EH (cell line): ENCODE measurements at places on chromosomes 1 and 21.
A peak's percentile ranks its signal among the peaks of the same experiment; 100 is the strongest.

DNA sequence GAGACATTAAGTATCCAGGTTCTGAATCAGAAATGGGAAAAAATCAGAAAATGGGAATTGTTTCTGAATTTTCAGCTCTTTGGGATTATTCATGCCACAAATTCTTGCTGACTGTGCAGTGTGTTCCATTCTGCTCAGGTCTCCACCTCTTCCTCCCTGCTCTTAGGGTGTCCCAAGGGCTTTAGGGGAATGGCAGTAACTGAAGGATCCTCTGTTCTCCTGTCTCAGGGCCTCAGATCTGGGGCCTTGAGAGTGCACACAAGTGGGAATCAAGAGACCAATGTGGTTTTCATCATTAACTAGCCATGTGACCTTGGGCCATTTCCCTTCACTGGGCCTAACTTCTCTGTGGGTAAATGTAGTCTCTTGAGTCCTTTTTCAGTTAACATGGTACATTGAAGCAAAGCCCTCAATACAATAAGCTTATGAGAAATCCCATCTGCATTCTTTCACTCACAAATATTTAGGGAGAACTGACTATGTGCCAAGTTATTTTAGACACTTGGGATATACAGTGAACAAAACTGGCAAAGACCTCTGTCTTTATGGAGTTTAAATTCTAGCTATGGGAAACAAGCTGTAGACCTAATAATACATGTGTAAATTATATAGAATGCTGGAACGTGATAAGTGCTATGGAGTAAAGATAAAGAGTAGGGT lies 75.7 kb upstream of the SPATA6 start:
- no peak for DNase-seq

DNA sequence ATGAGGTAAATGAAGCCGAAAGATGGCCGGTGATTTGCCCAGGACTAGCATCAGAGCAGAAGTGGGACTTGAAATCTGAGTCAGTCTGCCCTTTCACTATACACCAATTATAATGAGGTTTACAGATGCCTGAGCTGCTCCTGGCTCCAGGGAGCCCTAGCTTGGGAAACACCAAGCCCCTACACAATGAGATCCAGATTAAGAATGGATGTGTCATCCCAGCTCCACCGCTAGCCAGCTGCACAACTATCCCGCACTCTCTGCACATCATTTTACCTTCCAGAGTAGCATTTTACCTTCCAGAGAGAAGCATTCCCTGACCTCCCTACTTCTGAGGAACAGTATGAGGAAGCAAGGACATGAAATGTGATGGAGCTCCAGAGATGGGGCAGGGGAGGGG lies 27.0 kb downstream of the SERTAD4 start:
- DNase-seq = peak; percentile 88

- DNase-seq = no peak
Observed at GRCh38 chr1:37661401-37661800, 26.7 kb upstream of the RSPO1 start.

GRCh38 chr1:204382714-204383083 lies 23.0 kb upstream of the PLEKHA6 start:
- no peak for DNase-seq

DNA sequence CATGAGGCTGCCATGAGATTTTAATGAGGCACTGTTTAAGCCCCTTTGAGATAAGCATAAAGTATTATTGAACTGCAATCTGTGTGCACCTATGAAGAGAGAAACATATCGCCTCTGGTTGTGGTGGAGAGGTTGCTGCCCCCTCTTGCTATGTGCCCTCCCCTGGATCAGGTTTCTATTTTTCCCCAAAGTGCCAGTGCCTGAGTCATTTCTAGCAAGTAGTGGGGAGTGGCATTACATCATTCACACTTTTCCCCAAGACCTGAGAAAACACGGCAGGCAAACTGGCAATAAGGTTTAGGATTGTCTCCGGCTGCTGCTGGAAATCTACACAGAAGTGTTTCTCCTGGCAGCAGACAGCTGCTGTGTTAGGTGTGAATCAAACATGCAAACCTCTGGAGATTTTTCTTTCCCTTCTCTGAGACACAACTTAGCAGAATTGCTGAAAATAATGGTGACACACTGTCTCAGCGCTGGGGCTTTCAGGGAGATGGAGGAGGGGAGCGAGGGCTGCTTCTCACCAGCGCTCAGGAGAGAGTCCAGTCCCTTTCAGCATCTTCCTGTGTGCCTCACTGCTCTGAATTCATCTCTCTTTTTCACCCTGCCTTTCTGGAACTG lies 13.7 kb upstream of the RGS16 start:
- peak; percentile 30 for DNase-seq

GRCh38 chr21:41929248-41929647 lies 24.6 kb downstream of the C2CD2 start:
- DNase-seq = no peak

DNA sequence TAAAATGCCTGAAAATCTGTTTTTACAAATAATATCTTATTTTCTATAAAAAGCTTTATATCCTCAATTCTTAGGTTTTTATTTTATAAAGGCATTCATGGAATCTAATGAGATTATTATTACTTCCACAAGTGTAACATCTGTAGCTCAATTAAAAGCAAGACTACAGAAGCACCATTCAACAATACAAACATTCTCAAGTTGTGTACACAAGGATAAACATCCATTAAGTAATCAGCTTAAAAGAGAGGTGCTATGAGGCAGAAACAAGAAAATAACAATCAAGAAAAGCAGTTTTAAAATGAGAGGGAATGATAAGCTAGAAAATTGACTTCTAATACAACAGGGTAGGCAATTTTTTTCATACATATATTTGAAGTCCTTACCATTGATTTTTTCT lies 326.1 kb downstream of the MRPL39 start:
- DNase-seq = no peak

- peak; percentile 27 for DNase-seq
Observed at GRCh38 chr1:66729119-66729518, 23.1 kb upstream of the DYNLT5 start.

DNA sequence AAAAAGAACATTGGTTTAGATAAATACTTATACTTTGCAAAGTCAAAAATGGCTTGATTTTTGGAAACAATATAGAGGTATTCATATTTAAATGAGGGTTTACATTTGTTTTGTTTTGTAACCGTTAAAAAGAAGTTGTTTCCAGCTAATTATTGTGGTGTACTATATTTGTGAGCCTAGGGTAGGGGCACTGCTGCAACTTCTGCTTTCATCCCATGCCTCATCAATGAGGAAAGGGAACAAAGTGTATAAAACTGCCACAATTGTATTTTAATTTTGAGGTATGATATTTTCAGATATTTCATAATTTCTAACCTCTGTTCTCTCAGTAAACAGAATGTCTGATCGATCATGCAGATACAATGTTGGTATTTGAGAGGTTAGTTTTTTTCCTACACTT lies 65.3 kb upstream of the SAMD13 start:
- no peak for DNase-seq

GRCh38 chr1:102961549-102961948 lies 146.8 kb downstream of the COL11A1 start:
- no peak for DNase-seq

GRCh38 chr21:35686156-35686555 lies 374.2 kb downstream of the SETD4 start:
- DNase-seq = no peak

- peak; percentile 85 for DNase-seq
Observed at GRCh38 chr1:57489358-57490036, 65.6 kb upstream of the DAB1 start.

DNA sequence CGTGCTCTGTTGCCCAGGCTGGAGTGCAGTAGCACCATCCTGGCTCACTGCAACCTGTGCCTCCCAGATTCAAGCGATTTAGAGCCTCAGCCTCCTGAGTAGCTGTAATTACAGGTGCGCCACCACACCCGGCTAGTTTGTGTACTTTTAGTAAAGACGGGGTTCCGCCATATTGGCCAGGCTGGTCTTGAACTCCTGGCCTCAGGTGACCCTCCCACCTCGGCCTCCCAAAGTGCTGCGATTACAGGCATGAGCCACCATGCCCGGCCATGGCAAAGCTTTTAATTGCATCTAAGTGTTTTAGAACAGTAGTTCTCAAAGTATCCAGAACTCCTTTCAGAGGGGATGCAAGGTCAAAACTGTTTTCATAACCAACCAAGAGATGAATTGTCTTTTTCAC lies 25.1 kb upstream of the IFNGR2 start:
- DNase-seq = no peak

DNA sequence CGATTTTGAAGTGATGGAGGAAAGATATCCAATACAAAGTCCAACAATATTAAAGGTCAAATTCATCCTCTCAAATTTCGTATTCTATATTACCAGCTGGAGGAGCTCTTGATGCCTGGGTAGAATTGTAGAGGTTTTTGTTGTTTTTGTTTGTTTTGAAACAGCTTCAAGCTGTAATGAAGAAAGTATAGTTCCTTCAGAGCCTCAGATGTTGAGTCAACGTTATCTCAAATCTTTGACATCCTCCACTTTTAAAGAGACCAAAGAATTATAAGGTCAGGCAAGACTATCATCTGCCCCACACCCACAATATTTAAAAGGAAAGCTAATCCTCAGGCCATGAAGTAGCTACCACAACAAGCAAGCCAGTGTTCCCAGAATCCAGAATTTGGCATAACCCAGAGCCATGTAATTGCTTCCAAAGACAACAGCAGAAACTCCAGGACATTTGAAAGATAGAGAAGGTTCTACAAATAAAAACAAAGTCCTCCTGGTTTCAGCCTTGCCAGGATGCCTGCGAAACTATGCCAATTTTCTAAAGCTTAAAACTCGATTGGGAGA lies 24.9 kb downstream of the VAV3 start:
- DNase-seq = no peak

GRCh38 chr1:101365878-101366277 lies 129.1 kb downstream of the S1PR1 start:
- DNase-seq = peak; percentile 59

GRCh38 chr21:14542638-14543037 lies 3.5 kb downstream of the SAMSN1 start:
- no peak for DNase-seq

DNA sequence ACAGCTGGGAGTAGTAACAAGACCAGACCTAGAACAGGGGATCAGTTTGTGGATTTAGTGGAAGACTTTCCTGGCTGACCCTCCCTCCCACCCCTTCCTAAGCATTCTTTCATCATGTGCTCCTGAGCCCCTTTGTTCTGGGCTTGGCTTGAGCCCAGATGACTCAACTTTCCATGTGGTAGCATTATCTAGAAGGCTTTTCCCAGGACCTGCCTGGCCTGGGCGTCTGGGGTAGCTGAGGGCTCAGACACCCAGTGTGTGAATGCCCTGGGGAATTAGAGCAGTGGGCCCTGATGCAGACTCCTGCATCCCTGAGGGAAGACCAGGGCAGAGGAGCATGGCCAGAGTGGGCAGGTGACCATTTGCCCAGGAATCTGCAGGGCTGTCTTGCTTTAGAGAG lies 44.1 kb upstream of the TSPAN2 start:
- peak; percentile 71 for DNase-seq

DNA sequence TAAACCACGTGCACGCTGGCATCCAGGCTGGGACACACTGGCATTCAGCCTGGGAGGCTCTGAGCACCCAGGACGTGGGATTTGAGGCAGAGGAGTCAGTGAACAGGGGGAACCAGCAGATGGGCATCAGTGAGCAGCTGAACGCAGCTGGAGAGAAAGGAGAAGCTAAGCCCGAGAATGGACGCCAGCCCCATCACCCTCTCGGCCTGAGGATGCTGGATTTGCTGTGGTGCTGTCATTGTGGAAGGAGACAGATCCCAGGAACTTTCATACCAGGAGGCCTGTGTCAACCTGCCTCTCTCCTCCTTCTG lies 132.8 kb downstream of the PGBD5 start:
- DNase-seq = no peak

- no peak for DNase-seq
Observed at GRCh38 chr1:214341932-214342331, 61.0 kb downstream of the SMYD2 start.

DNA sequence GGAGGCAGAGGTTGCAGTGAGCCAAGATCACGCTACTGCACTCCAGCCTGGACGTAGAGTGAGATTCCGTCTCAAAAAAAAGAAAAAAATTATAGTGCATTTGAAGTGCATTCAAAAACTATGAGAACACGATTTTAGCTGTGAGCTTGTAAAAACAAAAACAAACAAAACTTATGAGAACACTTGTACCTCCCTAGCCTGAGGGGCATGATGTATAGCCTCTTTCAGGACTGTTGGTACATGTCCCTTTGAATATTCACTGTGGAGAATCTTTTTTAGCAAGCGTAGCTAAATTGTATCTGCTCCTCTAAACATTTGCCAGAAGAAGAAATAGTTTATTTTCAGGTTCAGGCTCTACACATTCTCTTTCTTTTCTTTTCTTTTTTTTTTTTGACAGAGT lies 9.5 kb upstream of the DEGS1 start:
- peak; percentile 31 for DNase-seq

- no peak for DNase-seq
Observed at GRCh38 chr1:3942416-3943122, 42.5 kb upstream of the C1orf174 start.
